NCI-H345 (cell line): ENCODE measurements at places on chromosomes 12 and 14.

DNA sequence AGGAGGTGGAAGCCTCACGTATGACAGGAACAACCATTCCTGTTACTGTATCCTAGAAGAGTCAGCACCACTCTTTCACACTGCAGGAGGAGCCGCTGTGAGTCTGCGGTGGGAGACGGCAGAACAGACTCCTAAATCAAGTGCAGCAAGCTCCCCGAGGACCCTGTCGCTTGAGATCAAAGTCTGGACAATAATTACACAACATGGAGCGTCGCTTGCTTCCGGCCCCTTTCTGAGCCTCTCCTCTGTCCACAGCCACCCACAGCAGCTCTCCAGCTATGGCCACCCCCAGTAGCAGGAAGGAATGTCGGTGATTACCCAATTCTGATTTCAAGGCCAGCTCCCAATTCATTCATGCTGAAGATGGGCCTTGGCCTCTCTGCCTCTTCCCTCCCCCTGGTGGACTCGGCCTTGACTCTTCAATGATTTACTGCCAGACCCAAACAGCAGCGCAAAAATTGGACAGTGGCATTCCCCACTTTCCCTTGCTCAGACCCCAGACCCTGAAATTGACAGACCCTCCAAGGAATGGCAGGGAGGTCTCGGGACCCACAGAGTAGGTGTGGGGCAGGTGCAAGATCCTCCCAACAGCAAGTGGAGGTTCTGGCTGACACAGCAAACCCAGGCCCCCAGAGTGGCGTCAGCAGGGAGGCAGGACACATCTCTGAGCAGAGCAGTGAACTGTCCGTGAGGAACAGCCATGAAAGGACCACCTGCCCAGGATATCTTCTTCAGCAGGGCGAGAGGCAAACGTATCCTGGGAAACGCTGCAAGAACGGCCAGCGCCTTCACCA is 272.7 kb upstream of the DIO3 start:
- no peak for DNase-seq

GRCh38 chr12:96447256-96447655 is 42.1 kb upstream of the CFAP54 start:
- no peak for DNase-seq

DNA sequence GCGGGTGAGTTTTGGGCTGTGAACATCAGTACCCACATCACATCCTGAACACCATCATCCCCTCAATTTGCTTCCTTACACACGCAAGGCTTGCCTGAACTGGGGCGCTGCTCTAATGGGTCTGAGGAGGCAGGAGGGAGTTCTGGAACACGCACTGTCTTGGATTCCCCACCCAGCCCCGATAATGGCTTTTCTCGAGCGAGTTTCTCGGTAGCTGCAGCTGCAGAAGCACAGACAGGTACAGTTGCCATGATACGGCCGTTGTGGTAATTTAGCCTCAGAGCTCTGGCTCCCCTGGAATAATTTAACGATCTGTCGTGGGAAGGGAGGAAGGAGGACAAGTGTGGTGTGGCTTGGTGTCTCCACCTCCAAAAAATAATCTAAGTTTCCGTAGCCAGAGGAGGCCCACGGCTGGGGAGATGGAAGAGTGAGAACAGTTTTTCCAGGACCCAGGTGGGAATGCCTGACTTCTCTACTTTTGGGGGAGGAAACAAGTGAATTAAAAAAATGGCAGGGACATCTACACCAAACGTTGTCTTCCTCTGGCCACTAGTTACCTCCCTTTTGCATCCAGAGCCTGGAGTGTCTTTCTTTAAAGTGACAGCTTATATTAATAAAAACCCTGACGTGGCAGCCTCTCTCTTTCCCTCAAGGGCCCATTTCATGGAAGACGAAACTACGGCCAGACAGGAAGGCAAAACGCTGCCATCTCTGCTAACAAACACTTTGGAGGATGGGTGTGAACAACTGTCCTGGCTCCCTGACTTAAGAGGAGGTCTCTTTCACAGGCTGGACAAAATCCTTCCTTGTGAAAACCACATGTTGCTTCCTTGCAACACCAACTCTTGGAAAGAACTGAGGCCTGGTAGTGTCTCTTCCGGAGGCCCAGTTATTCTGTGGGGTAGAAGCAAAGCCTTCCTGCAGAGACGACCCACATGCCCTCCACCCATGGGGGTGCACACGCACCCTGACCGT is 84.8 kb downstream of the RBM19 start:
- no peak for DNase-seq

DNA sequence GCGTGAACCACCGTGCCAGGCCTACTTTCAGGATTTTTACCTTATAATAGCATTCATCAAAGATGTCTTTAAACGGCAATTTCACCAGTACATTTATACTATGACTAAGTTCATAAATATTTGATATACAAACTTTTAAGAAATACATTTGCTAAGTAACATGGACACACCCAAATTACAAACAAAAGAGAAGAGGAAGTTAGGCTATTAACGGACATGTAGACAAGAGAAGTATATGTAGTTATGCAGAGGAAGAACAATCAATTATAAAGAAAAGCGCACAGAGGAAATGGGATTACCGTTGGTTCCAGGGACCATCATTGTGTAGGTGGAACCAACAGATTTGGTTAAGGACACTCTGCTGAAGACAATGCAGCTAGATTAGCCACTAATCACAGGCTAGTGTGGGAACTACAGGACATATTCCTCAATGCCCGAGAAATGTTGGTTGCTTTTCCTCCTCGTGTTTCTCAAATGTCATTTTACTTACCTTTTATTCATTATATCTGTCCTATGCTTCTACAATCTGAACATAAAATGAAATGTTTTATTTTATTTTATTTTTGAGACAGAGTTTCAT is 24.0 kb upstream of the PKP2 start:
- no peak for DNase-seq

GRCh38 chr14:103728721-103729120 is 13.1 kb downstream of the ZFYVE21 start:
- DNase-seq: peak; percentile 7

DNA sequence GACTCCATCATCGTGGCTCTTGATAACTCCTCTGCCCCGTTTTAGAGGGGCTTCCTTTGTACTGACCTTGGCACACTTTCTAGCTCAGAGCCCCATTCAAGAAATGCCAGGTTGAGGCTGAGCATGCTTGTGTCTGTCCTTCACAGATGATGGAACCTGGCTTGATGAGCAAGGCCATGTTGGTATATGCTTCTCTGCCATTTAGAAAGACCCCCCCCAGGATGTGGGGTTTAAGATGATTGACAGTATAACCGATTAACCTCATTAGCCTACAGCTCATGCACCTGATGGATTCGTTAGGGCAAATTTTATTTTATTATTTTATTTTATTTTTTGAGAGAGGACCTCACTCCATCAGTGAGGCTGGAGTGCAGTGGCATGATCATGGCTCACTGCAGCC is 21.0 kb downstream of the BATF start:
- no peak for DNase-seq

DNA sequence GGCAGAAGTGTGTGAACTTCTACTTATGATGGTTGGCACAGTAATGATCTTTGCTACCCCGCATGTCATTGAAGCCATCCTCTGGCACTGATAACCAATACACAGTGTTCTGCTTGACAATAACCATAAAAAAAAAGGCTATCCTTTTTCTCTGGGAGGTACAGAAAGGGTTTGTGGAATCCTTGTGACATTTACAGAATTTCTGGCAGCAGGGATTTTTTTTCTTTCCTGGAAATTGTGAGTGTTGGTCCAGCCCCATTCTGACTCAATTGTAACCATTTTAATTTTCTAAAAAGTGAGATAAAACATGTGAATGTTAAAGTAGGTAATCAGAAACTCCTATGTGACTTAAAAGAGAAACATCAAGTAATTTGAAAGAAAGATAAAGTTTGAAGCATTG is 943.8 kb downstream of the TMTC2 start:
- no peak for DNase-seq

GRCh38 chr12:16606201-16606849 is 363 bp upstream of the LMO3 start:
- DNase-seq: peak; percentile 76

- no peak for DNase-seq
Measured at GRCh38 chr12:111011999-111012600, 91.7 kb upstream of the MYL2 start.

GRCh38 chr12:26871985-26872384 is 39.0 kb upstream of the ITPR2 start:
- no peak for DNase-seq

GRCh38 chr12:11446372-11446771 is 51.0 kb upstream of the PRB2 start:
- DNase-seq: no peak

GRCh38 chr12:8696442-8697090 is 1.2 kb upstream of the RIMKLB start:
- DNase-seq: no peak

DNA sequence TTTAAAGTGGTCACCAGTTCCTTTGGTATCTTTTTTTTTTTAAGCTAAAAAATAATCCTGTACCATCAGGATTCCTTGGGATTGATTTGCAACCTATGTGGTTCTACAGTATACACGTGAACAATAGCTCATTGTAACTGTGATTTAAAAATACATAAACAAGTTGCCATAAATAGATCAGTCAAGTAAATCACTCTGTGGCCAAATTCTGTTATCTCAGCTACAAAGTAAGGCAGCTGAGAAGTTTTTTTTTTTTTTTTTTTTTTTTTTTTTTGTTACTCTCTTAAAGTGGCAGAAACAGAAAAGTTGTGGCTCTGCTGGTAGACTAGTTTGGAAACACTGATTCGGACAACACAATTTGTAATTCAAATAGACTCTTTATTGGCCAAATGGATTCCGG is 104.5 kb downstream of the PRICKLE1 start:
- no peak for DNase-seq

DNA sequence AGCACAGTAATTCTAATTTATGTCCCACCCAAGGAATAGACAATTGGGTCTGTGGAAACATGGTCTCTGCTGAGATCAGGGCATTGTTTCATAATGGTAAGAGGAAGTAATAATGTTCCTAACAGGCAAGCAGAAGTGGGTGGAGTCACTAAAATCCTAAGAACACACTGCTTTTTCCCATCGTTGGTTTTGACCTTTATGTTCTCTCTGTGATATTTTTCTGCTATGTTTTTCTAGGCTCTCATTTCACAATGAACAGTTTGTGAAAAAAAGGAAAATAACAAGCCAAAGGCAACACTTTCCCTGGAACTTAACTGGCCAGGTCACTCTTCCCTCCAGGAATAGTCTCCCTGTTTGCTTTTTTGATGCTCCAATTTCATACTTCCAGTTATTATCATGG is 80.6 kb upstream of the OVCH1 start:
- no peak for DNase-seq

DNA sequence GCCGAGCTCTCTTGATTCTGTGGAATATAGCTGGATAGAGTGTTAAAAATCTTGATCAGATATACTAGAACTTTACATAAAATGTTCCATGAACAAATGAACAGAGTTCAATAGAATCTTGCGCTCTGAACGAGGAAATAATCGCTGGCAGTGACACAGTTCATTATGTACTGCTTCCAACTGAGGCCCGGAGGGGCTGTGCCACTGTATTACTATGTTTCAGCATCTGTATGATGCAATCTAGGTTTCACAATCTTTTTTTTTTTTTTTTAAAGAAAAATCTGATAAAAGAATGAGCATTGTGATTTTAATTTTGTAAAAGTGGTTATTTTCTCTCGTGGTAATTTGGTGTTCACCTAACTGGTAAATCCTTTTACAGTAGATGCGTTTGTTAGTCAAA is 77.2 kb downstream of the FERMT2 start:
- DNase-seq: no peak

- peak; percentile 0 for DNase-seq
Measured at GRCh38 chr12:132021031-132021871, 71.5 kb downstream of the EP400 start.

DNA sequence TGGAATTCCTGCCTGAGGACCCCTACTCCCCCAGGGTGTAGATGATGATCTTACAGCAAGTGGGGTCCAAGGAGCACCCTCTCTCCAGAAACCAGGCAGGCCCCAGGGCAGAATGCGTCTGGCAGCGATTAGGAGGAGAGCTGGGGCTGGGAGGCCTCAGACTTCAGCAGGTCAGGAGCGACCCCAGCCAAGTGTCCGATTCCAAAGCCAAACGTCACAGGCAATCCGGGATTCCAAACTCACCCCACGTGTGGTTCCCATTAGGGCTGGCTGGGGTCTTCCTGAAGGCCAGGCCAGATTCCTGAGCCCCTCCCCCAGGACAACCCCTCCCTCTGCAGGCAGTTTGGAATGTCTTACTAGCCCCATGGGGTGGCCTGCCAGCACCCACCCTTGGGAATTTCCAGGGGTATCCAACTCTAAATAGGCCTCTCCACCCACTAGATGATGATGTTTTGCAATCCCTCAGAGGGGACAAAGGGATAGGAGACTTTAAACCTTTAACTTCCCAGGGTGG is 17.3 kb upstream of the FIGNL2 start:
- no peak for DNase-seq

DNA sequence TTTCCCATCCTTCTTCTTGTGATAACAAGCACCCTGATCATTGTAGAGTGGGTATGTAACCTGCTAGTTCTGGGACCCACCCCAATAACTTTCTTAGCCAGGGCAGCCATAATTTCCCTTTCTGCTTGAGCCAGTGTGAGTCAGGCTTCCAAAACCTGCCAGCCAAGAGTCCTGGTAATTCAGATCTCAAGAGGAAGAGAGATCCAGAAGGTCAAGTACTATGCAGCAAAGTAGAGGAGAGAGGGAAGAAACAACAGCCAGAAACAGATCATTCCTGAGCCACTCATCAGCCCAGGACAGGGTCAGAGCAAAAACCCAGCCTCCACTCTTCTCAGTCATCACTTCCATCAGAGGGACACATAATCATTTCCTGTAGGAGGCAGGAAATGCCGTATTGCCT is 182.0 kb downstream of the DICER1 start:
- DNase-seq: no peak

GRCh38 chr12:16307856-16308475 is 30.5 kb upstream of the SLC15A5 start:
- no peak for DNase-seq

DNA sequence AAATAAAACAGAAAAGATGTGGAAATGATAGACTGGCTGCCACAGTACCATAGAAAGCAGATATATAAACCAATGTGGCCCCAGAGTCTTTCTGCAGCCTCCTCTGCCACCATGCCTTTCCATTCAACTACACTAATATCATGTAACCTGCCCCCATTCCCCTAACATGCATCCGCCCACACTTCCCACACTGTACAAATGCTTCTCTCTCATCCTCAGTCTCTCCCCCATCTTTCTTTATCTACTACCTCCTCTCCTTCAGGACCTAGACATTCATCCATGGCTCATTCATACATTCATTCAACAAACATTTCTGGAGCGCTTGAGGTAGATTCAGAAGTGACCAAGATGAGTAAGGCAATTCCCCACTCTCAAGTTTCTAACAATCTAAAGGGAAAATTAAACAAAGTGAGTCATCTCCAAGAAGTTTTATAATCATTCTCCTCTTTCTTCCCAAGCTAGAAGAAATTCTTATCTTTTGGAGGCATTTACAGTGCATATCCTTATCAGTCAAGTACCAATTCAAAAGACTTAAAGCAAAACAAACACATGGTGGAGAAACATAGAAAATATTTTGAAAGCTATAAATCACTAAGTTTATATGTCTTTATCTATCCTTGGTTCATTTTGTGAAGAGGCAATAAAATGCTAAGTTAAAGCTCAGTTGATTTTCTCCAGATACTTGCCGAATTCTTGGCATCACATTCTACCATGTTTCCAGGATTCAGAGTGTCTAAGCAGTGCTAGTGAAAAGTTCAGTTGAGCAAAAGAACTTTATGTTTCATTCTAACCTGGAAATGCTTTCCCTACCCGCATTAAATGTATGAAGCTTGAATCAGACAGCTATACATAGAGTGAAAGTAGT is 70.5 kb upstream of the FRMD6 start:
- DNase-seq: no peak

GRCh38 chr12:130947028-130947613 is 6.6 kb upstream of the ADGRD1 start:
- DNase-seq: no peak
